DMS 273 treated with DMSO at 0.1 percent for 48 hours (cell line): ENCODE measurements at places on chromosomes 6 and 20.

DNA sequence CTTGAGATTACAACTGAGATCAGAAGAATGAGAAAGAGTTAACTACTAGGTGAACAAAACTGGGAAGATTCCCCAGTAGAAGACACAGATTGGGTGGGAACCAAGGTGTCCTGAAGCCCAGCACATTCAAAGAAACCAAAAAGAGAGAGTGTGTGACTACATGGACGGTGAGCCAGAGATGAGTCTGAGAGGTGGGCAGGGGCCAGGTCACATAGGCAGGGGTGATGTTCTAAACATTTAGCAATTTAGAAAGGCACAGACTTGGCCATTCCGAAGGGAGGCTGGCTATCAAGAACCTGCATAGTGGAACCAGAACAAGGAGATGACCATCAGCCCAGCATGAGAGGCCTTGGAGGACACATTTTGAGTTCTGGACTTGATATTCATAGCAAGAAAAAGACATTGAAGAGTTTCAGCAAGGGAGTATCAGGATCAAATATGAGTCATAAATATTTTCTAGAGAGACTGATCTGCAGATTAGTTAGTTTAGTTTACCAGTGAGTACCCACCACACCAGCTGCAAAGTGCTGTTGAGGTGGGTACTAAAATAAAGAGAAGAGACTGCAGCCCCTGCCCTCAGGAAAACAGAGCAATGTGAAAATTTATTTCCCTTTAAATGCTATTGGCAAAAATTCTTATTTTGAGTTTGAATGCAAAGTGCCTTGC is 340.5 kb upstream of the PRDM1 start:
- no peak for DNase-seq

- DNase-seq: no peak
These were observed 188.7 kb downstream of the SLC24A3 start for GRCh38 chr20:19401096-19401495.

DNA sequence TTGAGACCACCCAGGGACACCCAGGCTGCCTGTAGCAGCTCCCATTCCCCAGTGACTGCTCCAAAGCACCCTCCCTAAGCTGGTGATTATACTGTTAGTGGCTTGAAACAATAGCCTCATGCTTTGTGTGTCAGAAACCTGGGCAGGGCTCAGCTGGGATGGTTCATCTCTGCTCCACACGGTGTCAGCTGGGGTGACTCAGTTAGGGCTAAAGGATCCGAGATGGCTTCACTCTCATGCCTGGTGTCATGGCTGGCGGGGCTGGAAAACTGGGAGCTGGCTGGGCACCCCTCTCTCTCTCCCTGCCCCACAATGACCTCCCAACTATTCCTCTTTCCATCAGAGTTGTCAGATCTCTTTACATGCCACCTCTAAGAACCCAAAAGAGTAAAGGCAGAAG is 44.4 kb downstream of the ANKRD60 start:
- no peak for DNase-seq

DNA sequence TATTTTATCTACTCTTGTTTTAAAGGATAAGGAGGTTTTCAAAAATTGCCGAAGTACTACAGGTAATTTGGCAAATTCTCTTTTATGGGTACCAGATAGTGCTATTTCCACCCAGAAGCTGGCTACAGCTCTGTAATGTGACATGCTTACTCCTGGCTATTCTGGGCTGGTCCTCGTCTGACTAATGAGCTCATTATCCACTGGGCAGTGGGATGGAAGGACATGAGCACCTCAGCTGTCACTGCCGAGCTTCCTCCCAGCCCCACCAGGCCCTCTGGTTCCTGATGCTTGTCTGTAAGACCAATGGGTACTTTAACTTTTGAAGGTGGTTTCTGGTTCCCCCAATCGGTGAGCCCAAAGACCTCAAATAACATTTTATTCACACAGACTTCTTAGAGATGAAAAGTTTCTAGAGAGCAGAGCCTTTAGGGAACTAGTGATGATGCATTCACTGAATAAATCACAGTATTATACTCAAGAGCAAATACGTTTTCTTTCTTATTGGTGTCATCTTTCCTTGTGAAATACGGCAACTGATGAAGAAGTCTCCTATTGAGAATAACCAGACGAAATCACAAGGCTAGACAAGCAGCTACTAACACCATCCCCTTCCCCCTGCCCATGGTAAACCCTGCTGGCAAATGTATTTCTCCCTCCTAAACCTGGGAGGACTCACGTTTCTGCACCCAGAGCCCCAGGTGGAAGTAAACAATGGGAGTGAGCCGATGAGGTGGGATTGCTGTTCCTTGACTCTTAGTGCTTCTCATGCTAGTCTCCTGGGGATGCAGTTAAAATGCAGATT is 80.8 kb downstream of the SLC22A3 start:
- no peak for DNase-seq

DNA sequence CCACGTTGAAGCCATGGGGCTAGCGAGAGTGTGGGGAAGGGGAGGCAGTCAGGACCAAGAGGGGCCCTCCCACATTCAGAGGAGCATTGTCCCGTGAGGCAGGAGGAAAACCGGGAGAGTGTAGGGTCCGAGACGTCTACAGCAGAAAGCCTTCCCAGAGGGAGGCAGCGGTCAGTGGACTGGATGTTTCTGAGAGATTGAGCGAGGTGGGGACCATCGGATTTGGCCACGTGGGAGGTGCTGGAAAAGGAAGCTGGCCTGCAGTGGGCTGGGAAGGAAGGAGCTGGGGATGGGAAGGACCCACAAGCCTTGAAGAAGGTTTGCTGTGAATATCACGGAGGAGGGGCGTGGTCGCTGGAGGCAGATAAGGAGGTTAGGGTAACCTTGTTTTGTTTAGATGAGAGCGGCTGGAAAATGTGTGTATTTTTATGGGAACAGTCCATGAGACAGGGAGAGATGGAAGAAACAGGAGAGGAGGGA is 119.0 kb upstream of the RNF24 start:
- no peak for DNase-seq

- no peak for DNase-seq
These were observed 1.1 kb downstream of the CD164 start for GRCh38 chr6:109381061-109381746.

DNA sequence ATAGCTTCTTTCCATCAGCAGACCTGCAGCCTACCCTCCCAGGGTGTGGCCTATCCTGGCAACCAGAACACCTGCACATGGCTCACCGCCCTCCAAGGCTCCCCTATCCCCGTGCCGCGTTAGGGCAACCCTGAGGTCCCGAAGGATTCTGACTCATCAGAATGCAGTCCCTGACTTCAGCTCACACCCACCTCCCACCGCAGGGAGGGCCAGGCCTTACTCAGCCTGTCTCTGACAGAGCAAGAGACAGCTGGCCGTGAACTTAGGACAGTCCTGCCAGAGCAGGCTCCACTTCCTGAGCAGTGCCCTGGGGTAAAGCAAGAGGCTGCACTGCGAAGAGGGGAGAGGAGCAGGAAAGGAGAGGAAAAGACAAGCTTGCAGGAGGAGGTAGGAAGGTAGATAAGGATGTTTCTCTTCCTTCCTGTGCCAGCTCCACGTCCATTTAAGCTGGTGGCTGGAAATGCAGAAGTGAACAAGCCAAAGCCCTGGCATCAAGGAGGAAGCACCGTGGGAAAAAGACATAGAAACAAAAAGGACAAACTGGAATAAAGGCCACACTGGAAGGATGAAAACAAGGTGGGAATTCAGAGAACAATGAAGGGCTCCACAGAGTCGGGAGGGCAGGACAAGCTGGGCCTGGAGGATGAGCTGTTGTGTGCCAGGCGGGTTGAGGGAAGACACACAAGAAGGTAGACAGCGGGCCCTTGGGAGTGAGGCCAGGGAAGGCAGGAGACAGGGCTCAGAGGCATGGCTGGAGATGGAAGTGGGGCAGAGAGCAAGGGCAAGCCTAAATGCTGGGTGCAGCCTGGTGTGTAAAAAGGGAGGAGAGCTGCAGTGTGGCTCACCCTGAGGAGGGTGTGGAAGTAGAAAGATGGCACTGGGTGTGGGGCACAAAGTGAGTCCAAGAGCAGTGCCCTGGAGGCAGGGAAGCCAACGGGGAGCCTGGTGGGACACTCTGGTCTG is 102.7 kb downstream of the SLC23A2 start:
- no peak for DNase-seq

DNA sequence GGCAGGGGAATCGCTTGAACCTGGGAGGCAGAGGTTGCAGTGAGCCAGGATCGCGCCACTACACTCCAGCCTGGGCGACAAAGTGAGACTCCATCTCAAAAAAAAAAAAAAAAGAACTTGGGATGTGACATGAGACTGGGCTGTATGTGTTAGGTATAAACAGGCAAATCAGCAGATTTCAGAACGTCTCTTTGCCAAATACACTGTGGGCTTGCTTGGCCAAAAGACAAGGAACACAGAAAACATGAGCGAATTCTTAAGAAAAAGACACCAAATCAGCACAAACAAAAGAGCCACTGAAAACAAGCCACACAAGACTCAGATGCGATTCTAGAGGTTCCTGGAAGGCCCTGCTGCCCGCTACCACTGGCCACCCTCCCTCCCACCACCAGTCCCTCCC is 12.5 kb downstream of the ETV7 start:
- DNase-seq: no peak
